ENCODE measurements at places on chromosomes 11 and 22.

GRCh38 chr11:44559207-44559939, 6.1 kb upstream of the CD82 start:
- H3K4me1 ChIP-seq: peaks cover 36% of the 10 kb centered on the region
- H3K27ac ChIP-seq: no peak overlapping the region
- no peak overlapping the region for H3K4me3 ChIP-seq

DNA sequence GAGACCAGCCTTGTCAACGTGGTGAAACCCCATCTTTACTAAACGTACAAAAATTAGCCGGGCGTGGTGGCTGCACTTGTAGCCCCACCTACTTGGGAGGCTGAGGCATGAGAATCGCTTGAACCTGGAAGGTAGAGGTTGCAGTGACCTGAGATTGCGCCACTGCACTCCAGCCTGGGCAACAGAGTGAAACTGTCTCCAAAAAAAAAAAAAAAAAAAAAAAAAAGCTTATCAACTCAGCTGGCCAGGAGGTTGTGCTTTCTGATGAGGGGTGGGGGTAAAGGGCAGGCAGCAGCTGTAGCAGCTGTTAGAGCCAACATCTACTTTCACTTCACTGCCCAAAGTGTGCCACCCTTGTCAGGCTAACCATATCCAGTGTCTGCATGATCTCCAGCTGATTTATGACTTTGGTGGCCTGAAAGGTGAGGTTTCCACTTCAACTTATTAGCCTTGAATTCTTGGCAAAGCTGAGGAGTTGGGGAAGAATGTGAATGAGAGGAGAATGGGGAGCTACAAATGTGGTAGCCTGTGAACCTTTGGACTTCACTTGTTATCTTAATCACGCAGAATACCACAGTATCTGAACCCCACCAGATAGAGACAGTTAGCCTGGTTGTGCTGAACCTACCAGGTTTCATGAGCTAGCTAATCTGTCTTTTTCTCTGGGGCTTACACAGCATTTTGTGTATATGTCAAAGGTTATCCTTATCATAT, 19.6 kb downstream of the RNF121 start:
- H3K4me3 ChIP-seq: no peak overlapping the region
- H3K27me3 ChIP-seq: no peaks in the 10 kb centered on the region

GRCh38 chr11:90798769-90799168, 575.9 kb upstream of the CHORDC1 start:
- no peaks in the 10 kb centered on the region for H3K27me3 ChIP-seq
- no peak overlapping the region for H3K27ac ChIP-seq
- H3K4me1 ChIP-seq: no peaks in the 10 kb centered on the region

- peaks cover 38% of the 10 kb centered on the region for H3K4me1 ChIP-seq
- DNase-seq: no peak
- peak overlapping the region; percentile 90 for H3K27ac ChIP-seq
- no peaks in the 10 kb centered on the region for H3K36me3 ChIP-seq
Measured at GRCh38 chr11:6388748-6389147, 1.5 kb upstream of the SMPD1 start.

GRCh38 chr11:31442086-31442485, 67.3 kb downstream of the IMMP1L start:
- DNase-seq: peak; percentile 4
- no peaks in the 10 kb centered on the region for H3K27me3 ChIP-seq

- DNase-seq: no peak
- no peak overlapping the region for H3K27ac ChIP-seq
- H3K4me1 ChIP-seq: peaks cover 23% of the 10 kb centered on the region
Measured at GRCh38 chr22:49996518-49997250, 15.9 kb downstream of the IL17REL start.

DNA sequence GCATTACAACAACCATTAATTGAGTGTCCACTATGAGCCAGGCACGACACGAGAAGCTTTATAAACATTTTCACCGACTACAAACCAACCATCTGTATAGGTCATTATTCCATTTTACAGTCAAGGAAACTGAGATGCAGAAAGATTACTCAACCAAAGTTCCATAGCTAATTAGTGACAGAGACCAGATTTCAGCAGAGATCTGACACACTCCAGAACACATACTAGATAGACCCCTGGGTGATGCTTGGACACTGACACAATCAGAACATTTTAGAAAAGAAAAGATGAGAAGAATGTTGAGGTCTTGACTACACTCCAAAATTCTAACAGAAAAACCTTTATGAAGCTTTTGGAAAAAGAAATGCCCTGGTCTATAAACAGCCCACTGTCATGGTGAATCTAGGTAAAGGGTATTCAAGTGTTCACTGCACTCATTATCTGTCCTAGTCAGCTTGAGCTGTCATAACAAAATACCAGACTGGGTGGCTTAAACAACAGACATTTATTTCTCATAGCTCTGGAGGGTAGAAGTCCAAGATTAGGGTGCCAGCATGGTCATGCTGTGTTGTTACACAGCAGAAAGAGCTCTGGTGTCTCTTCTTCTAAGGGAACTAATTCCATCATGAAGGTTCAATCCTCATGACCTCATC, 89.0 kb downstream of the RELT start:
- DNase-seq: no peak
- no peaks in the 10 kb centered on the region for H3K4me1 ChIP-seq
- H3K27ac ChIP-seq: no peak overlapping the region
- H3K4me3 ChIP-seq: no peak overlapping the region
- no peaks in the 10 kb centered on the region for H3K27me3 ChIP-seq
- H3K36me3 ChIP-seq: no peaks in the 10 kb centered on the region

DNA sequence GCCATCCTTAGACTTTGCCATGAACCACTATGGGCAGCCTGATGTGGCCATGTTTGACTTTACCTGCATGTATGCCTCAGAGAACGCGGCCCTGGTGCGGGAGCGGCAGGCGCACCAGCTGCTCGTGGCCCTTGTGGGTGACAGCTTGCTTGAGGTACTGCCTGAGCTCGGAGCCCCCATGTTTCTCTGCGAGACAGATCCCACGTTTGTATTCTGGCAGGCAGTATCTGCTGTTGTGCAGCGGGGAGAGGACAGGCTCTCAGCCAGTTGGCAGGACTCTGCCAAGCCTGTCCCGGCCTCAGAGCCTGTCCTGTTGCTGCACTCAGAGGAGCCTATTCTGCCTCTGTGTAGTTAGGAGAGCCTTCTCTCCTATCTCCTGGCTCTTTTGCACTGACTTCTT, 109.9 kb downstream of the MICAL2 start:
- no peak overlapping the region for H3K4me3 ChIP-seq
- DNase-seq: no peak
- peaks cover 80% of the 10 kb centered on the region for H3K4me1 ChIP-seq
- peak overlapping the region; percentile 47 for H3K27ac ChIP-seq
- H3K27me3 ChIP-seq: no peaks in the 10 kb centered on the region

- peaks cover 85% of the 10 kb centered on the region for H3K27me3 ChIP-seq
- no peaks in the 10 kb centered on the region for H3K4me1 ChIP-seq
- H3K4me3 ChIP-seq: no peak overlapping the region
Measured at GRCh38 chr22:18997925-18998315, 61.8 kb upstream of the PRODH start.

DNA sequence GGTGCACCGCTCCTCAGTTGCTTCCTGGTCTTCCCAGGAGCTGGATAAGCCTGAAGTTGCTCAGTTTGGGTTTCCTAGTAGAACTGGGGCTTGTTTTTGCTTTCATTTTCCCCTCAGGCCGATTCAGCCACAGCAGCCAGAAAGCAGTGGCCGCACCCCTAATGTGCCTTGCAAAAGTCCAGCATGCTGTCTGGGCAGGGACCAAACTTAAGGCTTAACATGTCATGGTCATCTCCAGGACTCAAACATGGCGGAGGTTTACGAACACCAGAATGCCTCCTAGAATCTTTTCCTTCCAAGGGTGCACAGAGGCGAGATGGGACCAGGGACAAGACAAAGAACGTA, 2.5 kb downstream of the GNG3 start:
- H3K36me3 ChIP-seq: no peaks in the 10 kb centered on the region
- H3K4me1 ChIP-seq: peaks cover 29% of the 10 kb centered on the region
- no peaks in the 10 kb centered on the region for H3K27me3 ChIP-seq
- peak overlapping the region; percentile 96 for H3K27ac ChIP-seq
- peak overlapping the region; percentile 51 for H3K4me3 ChIP-seq
- DNase-seq: no peak

- DNase-seq: peak; percentile 70
- H3K4me3 ChIP-seq: no peak overlapping the region
- H3K36me3 ChIP-seq: peaks cover 73% of the 10 kb centered on the region
- H3K27me3 ChIP-seq: no peaks in the 10 kb centered on the region
- H3K27ac ChIP-seq: peak overlapping the region; percentile 46
Measured at GRCh38 chr22:46801331-46801811, 38.9 kb downstream of the TBC1D22A start.

GRCh38 chr11:819129-819931, 616 bp downstream of the PNPLA2 start:
- H3K4me1 ChIP-seq: peaks cover 46% of the 10 kb centered on the region
- H3K36me3 ChIP-seq: peaks cover 35% of the 10 kb centered on the region
- H3K27me3 ChIP-seq: no peaks in the 10 kb centered on the region
- H3K4me3 ChIP-seq: peak overlapping the region; percentile 97
- peak; percentile 97 for DNase-seq

DNA sequence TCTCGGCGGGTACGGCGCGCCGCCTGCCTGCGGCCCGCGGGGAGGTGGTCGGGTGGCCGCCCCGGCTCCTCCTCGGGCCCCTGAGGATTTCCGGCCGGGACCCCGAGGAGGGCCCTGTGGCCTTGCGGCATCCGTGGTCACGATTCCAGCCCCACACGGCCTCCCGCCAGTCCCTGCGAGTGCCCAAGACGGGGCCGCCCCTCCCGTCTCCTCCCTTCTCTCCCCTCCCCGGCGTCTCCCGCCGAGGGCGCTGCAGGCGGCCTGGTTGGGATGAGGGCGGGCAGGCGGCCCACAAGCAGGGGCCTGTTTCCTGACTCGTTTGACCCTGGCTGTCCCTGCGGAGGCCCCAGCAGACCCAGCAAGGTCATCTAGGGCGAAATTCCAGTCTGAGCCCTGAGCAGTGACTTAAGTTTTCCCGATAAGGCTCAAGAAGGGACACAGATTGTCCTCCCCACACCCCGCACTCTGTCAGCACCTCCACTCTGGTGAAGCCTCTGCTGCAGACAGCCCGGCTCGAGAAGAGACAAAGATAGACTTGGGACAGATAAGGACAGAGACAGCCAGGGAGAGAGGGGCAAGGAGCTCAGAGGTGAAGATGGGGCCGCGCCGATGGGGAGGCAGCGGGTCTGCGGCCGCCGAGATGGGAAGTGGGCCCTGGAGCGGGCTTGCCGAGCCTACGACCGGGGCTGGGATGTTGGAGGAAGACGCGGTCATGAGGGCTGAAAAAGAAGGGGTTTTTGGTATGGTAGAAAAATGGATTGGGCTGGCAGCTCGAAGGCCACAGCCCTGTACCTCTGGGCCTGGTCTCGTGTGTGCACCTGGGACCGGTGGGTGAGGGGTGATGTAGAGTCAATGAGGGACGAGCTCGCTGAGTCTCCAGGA, 95.0 kb downstream of the SWAP70 start:
- no peaks in the 10 kb centered on the region for H3K27me3 ChIP-seq
- peaks cover 6% of the 10 kb centered on the region for H3K4me1 ChIP-seq
- no peaks in the 10 kb centered on the region for H3K36me3 ChIP-seq
- H3K27ac ChIP-seq: peak overlapping the region; percentile 90
- DNase-seq: peak; percentile 92

GRCh38 chr22:42962295-42963230, 52.4 kb downstream of the PACSIN2 start:
- no peaks in the 10 kb centered on the region for H3K27me3 ChIP-seq
- no peaks in the 10 kb centered on the region for H3K36me3 ChIP-seq
- H3K4me1 ChIP-seq: peaks cover 22% of the 10 kb centered on the region
- DNase-seq: peak; percentile 82
- H3K4me3 ChIP-seq: no peak overlapping the region
- H3K27ac ChIP-seq: peak overlapping the region; percentile 75

- no peak overlapping the region for H3K4me3 ChIP-seq
- H3K4me1 ChIP-seq: peaks cover 83% of the 10 kb centered on the region
- H3K27ac ChIP-seq: peak overlapping the region; percentile 38
- H3K36me3 ChIP-seq: no peaks in the 10 kb centered on the region
- no peaks in the 10 kb centered on the region for H3K27me3 ChIP-seq
Measured at GRCh38 chr11:118219732-118220131, 5.1 kb downstream of the JAML start.

GRCh38 chr22:44220727-44221680, 40.3 kb downstream of the PARVG start:
- H3K27me3 ChIP-seq: peaks cover 33% of the 10 kb centered on the region
- no peaks in the 10 kb centered on the region for H3K36me3 ChIP-seq
- H3K4me3 ChIP-seq: no peak overlapping the region

- no peaks in the 10 kb centered on the region for H3K27me3 ChIP-seq
- H3K4me3 ChIP-seq: peak overlapping the region; percentile 51
- DNase-seq: no peak
- H3K36me3 ChIP-seq: no peaks in the 10 kb centered on the region
- H3K4me1 ChIP-seq: peaks cover 7% of the 10 kb centered on the region
Measured at GRCh38 chr11:7673724-7674434, 579 bp upstream of the CYB5R2 start.

- H3K36me3 ChIP-seq: no peaks in the 10 kb centered on the region
- no peak for DNase-seq
- no peak overlapping the region for H3K4me3 ChIP-seq
- no peaks in the 10 kb centered on the region for H3K27me3 ChIP-seq
- no peaks in the 10 kb centered on the region for H3K4me1 ChIP-seq
Measured at GRCh38 chr22:45984316-45984916, 7.5 kb upstream of the WNT7B start.

DNA sequence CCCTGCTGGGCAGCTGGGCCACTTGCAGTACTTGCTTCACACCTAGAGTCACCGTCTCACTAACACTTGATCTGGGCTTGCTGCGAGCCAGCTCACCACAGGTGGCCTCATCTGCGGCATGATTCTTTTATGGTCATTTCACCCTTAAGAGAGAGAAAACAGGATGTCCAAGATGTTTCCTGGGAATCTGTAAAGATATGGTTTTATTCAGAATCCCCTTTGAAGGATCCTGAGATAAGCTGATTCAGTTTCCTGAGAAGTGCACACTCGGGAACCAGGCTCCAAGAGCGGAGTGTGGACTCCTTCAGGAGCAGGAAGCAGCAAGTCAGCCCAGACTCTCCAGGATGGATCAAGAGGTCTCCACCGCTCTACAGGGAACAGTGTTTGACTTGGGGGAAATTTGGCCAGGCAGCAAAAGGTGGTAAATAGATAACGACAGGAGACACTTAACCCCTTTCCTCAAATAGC, 21.8 kb upstream of the TP53AIP1 start:
- H3K36me3 ChIP-seq: peaks cover 14% of the 10 kb centered on the region
- no peaks in the 10 kb centered on the region for H3K4me1 ChIP-seq
- no peak overlapping the region for H3K4me3 ChIP-seq
- H3K27me3 ChIP-seq: no peaks in the 10 kb centered on the region

DNA sequence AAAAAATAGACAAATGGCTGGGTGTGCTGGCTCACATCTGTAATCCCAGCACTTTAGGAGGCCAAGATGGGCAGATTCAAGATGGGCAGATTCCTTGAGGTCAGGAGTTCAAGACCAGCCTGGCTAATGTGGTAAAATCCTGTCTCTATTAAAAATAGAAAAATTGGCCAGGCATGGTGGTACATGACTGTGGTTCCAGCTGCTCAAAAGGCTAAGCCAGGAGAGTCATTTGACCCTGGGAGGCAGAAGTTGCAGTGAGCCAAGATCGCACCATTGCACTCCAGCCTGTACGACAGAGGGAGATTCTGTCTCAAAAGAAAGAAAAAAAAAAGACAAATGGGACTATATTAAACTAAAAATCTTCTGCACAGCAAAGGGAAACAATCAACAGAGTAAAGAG, 55.4 kb downstream of the USP35 start:
- peaks cover 15% of the 10 kb centered on the region for H3K36me3 ChIP-seq
- no peak overlapping the region for H3K27ac ChIP-seq
- no peak overlapping the region for H3K4me3 ChIP-seq
- peaks cover 11% of the 10 kb centered on the region for H3K4me1 ChIP-seq
- DNase-seq: no peak

GRCh38 chr11:36657610-36658267, 59.7 kb upstream of the RAG2 start:
- no peaks in the 10 kb centered on the region for H3K27me3 ChIP-seq
- no peaks in the 10 kb centered on the region for H3K4me1 ChIP-seq
- no peak overlapping the region for H3K4me3 ChIP-seq
- DNase-seq: no peak
- H3K36me3 ChIP-seq: peaks cover 8% of the 10 kb centered on the region
- no peak overlapping the region for H3K27ac ChIP-seq

Data from left lung (tissue), 14 donors.